H4 (cell line): ENCODE measurements at places on chromosomes 6 and 20. TPM values are rescaled to one million over a fixed set of nuclear protein-coding genes. Genes with fewer than 3 reads are reported as not detected.

LY86 gene
- not detected in 2 replicates for total RNA-seq

RAB44 gene
- not detected in 2 replicates for total RNA-seq

IDH3B gene
- total RNA-seq: 117 and 138 TPM in 2 replicates

FAM210B gene
- 13.0 and 14.4 TPM in 2 replicates for total RNA-seq

OPRM1 gene
- not detected in 2 replicates for total RNA-seq

IMPG1 gene
- 0.14 TPM in 1 of 2 replicates, not detected in the other for total RNA-seq

KHDC1 gene
- 5.2 and 5.5 TPM in 2 replicates for total RNA-seq
